ENCODE measurements at places on chromosomes 7 and 10. TPM values are rescaled to one million over a fixed set of nuclear protein-coding genes. Genes with fewer than 3 reads are reported as not detected.

DNA sequence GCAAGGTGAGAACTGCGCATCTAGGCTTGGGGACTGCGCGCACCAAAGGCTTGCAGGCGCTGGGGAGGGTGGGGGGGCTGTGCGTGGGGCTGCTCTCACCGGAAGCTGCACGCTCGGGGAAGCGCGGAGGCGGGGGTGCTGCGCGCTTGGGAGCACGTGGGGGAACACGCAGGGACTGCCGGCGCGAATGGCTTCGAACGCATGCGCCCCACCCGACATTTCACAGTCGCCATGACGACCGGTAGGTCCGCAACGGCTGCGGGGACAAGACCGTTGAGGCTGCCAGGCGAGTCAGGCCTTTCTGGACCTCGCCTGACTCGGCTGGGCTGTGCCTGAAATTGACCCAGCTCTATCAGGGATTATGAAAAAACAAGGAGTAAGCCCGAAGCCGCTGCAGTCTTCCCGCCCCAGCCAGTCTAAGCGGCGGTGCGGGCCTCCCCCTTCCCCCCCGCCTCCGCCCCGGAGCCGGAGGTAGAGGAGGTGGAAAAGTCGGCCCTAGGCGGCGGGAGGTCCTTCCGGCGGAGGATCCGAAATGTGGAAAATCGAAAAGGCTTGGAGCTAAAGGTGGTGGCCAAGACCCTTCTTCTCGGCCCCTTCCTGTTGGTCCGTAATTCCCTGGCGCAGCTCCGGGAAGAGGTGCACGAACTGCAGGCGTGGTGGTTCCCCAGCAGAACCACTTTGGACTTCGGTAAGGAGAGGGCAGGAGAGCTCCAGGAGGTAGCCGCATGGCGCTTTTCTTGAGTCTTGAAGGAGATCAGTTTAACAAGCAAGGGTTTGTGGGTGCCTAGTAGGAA is 34.9 kb upstream of the STEAP1 start:
- DNase-seq = peak; percentile 5
- no peaks in the 10 kb centered on the region for H3K4me1 ChIP-seq
- peaks cover 7% of the 10 kb centered on the region for H3K27me3 ChIP-seq
- H3K27ac ChIP-seq = no peak overlapping the region
- peak overlapping the region; percentile 28 for H3K4me3 ChIP-seq
- no peaks in the 10 kb centered on the region for H3K36me3 ChIP-seq

DNA sequence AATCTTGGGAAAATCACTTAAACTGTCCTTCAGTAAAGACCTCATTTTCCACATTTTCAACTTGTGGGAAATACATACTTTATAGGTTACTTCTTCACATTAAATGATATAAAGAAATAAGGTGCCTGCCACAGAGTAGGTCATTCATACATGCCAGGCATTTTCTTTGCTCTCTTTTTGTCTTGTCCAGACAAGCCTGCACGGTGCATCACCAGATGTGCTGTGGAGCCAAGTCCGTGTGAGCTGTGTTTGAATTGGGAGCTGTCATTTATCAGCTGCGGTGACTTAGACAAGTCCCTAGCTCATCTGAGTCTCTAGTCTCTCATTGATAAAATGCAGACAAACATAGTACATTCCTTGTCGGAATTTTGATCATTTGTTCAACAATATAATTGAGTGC is 432.9 kb downstream of the SORCS3 start:
- H3K4me1 ChIP-seq = no peaks in the 10 kb centered on the region
- no peaks in the 10 kb centered on the region for H3K27me3 ChIP-seq
- no peak for DNase-seq
- no peak overlapping the region for H3K4me3 ChIP-seq
- H3K27ac ChIP-seq = no peak overlapping the region

- H3K4me1 ChIP-seq = no peaks in the 10 kb centered on the region
- H3K4me3 ChIP-seq = no peak overlapping the region
- no peaks in the 10 kb centered on the region for H3K36me3 ChIP-seq
- DNase-seq = no peak
Observed at GRCh38 chr10:123472606-123473005, 193.5 kb upstream of the GPR26 start.

GRCh38 chr7:136205956-136206355 is 228.8 kb upstream of the MTPN start:
- H3K4me1 ChIP-seq = no peaks in the 10 kb centered on the region
- H3K36me3 ChIP-seq = no peaks in the 10 kb centered on the region
- no peak overlapping the region for H3K4me3 ChIP-seq
- DNase-seq = no peak
- H3K27ac ChIP-seq = no peak overlapping the region

GRCh38 chr10:20065814-20066213 is 249.6 kb downstream of the PLXDC2 start:
- no peak overlapping the region for H3K4me3 ChIP-seq
- DNase-seq = no peak
- H3K27ac ChIP-seq = no peak overlapping the region
- H3K4me1 ChIP-seq = no peaks in the 10 kb centered on the region

- H3K4me1 ChIP-seq = no peaks in the 10 kb centered on the region
- H3K4me3 ChIP-seq = no peak within 1 kb of the TSS
- H3K36me3 ChIP-seq = no peaks in the 10 kb centered on the region
- no peak within 1 kb of the TSS for H3K27ac ChIP-seq
Observed at GRCh38 chr7:100641463-100641859, at the start of gene TFR2. Gene TFR2 (minus strand): TSS chr7:100641552. CDS start chr7:100641509, 43 bp downstream.

DNA sequence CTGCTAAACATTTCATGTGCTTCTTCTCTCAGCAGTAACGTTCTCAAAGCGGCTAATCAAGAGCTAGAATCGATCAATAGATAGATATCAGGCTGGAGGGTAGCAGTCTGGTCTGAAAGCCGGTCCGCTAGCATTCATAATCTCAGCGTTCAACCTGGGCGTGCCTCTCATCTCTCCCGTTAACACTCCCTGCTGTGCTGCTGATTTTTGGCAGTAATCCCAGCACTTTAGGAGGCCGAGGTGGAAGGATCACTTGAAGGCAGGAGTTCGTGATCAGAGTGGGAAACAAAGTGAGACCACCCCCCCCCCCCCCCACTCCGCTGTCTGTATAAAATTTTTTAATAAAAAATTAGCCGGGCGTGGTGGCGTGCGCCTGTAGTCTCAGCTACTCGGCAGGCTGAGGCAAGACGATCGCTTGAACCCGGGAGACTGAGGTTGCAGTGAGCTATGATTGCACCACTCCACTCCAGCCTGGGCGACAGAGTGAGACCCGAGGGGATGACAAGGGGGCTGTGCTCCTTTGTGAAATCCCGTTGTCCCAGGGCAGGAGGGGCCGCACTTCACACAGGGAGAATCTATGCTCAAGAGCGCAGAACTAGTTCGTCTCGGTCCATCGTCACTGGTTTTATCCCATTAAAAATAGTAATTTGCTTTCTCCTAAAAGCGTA is 624 bp upstream of the CEP55 start:
- peak overlapping the region; percentile 77 for H3K27ac ChIP-seq
- H3K4me3 ChIP-seq = peak overlapping the region; percentile 97
- H3K4me1 ChIP-seq = peaks cover 7% of the 10 kb centered on the region
- H3K36me3 ChIP-seq = no peaks in the 10 kb centered on the region

GRCh38 chr10:12788277-12788676 is 213.2 kb downstream of the CCDC3 start:
- no peak for DNase-seq
- H3K36me3 ChIP-seq = no peaks in the 10 kb centered on the region
- no peak overlapping the region for H3K4me3 ChIP-seq
- H3K4me1 ChIP-seq = no peaks in the 10 kb centered on the region
- no peaks in the 10 kb centered on the region for H3K27me3 ChIP-seq

GRCh38 chr7:129855234-129855673 is 97.5 kb downstream of the UBE2H start:
- DNase-seq = peak; percentile 97
- peaks cover 10% of the 10 kb centered on the region for H3K36me3 ChIP-seq
- H3K27ac ChIP-seq = peak overlapping the region; percentile 77

DNA sequence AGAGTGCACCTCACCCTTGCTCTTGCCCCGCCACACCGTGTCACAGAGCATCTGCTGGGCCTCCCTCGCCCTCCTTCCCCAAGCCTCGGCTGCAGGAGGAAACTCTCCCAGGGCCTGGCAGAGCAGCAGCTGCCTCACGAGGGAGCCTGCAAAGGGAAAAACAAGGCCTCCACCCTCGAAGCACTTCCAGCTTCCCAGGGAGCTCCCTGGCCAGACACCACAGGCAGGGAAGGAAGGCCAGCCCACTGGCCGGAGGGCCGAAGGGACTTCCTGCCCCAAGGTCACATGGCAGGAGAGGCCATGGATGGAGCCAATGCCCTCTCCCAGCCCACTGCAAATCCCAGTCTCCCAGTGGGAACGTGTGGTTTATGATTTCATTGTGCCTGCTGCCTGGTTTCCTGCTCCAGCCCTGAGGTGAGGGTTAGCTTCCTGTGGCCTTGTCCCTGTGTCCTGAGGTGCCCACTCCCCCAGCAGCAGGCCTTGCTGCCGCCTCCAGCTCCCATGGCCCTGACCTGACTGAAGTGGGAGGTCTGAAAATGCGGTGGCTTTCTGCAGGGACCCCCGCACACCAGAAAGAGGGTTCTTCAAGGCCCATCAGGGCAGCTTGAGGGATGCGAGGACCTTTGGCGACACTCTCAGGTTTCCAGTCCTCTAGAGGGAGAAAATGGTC is 100.5 kb upstream of the PPIF start:
- no peak for DNase-seq
- H3K4me3 ChIP-seq = no peak overlapping the region
- H3K36me3 ChIP-seq = no peaks in the 10 kb centered on the region
- no peaks in the 10 kb centered on the region for H3K27me3 ChIP-seq
- no peak overlapping the region for H3K27ac ChIP-seq

GRCh38 chr7:123979876-123980275 is 53.0 kb downstream of the TMEM229A start:
- no peaks in the 10 kb centered on the region for H3K4me1 ChIP-seq
- no peak overlapping the region for H3K27ac ChIP-seq
- DNase-seq = peak; percentile 20

DNA sequence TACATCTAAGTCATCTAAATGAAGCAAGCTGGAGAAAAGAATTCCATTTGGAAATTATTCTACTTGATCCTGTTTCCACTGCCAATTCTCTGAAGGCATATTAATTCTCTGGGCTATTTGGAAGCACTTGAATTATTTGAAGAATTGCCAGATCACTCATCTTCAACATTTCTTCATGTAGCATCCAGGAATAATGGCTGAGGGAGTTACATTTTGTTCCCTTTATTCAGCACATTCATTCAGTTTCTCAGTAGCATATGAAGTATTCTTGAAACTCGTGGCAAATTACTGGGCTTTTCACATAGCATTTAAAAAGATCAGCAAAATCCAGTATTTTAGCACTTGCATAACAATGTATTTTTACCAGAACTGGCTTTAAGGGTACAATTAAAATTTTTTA is 127.1 kb upstream of the VIPR2 start:
- no peak for DNase-seq
- no peak overlapping the region for H3K27ac ChIP-seq
- H3K4me3 ChIP-seq = no peak overlapping the region
- H3K36me3 ChIP-seq = no peaks in the 10 kb centered on the region

- H3K4me3 ChIP-seq = peak overlapping the region; percentile 83
- no peaks in the 10 kb centered on the region for H3K27me3 ChIP-seq
- no peak for DNase-seq
- peaks cover 10% of the 10 kb centered on the region for H3K36me3 ChIP-seq
- H3K27ac ChIP-seq = peak overlapping the region; percentile 96
Observed at GRCh38 chr7:137998250-137998649, 3.6 kb downstream of the CREB3L2 start.

DNA sequence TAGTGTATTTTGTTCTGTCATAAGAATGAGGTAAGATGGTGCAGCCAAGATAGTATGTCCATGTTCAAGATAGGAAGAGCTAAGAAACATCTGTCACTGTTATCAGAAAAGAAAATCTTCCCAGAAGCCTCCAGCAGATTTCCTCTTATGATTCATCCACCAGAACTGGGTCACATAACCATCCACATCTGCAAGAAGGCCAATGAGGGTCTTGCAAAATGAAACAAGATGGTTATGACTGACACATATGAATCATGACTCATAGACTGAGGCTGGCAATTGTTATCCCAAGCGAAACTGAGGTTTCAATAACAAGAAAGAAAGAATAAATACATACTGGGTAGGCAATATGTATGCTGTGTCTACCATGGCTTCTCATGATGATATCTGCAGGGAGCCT is 30.3 kb downstream of the CCNJ start:
- H3K27me3 ChIP-seq = no peaks in the 10 kb centered on the region
- no peaks in the 10 kb centered on the region for H3K36me3 ChIP-seq
- no peak overlapping the region for H3K4me3 ChIP-seq

- H3K36me3 ChIP-seq = no peaks in the 10 kb centered on the region
- no peak overlapping the region for H3K4me3 ChIP-seq
- peaks cover 64% of the 10 kb centered on the region for H3K4me1 ChIP-seq
- H3K27ac ChIP-seq = peak overlapping the region; percentile 100
Observed at GRCh38 chr7:55127622-55128081, 108.8 kb downstream of the EGFR start.

DNA sequence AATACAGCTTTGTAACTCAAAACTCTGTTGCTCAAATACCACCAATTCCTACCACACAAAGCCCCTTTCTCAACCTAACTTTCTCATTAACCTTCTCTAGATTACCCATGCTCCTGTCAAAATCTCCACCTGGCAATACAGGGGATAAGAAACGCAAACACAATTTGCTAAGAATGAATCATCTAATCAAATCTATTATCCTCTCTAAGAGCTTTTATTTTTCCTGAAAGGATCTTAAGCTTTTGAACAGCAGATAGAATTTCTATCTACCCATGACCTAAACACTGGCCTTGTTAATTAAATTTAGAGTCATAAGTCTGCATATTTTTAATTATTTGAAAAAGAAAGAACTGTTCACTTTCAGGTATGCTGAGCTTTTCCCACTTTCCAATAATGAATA is 98.3 kb downstream of the HBP1 start:
- no peak for DNase-seq
- H3K4me1 ChIP-seq = no peaks in the 10 kb centered on the region
- H3K36me3 ChIP-seq = no peaks in the 10 kb centered on the region
- no peaks in the 10 kb centered on the region for H3K27me3 ChIP-seq

DNA sequence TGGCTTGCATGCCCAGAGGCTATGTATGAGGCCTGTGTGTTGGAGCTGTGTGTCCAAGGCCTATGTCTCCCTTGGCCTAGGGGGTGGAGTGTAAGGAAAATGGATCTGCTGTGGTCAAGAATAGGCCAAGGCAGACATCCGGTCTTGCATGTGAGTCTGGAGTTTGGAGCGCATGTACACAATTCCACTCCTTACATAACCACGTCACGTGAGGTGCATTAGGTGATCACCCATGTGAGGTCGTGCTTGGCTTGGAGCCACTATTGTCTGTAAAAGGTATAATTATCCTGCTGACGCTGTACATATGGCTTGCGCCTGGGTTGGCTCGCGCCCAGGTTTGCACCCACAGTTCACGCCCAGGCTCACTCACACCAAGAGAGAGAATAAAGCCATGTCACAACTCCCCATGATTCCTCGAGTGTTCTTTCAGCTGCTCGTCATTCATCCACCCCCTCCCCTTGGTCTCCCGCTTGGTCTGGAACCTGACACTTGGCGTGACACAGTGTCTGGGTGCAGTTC is 105.5 kb downstream of the BICC1 start:
- H3K27ac ChIP-seq = no peak overlapping the region
- DNase-seq = no peak
- no peak overlapping the region for H3K4me3 ChIP-seq
- H3K4me1 ChIP-seq = no peaks in the 10 kb centered on the region
- H3K36me3 ChIP-seq = no peaks in the 10 kb centered on the region

The ADAM22 gene
- total RNA-seq = 1.5 TPM

The IFIT1B gene
- not detected for total RNA-seq

The FAM241B gene
- 4.4 TPM for total RNA-seq

The SPDYE9 gene
- not detected for total RNA-seq

The AKR1C4 gene
- total RNA-seq = not detected

The EFCAB10 gene
- total RNA-seq = 0.38 TPM

The COL1A2 gene
- 6,748 TPM for total RNA-seq
